Parietal lobe (tissue), 2 donors: ENCODE measurements at places on chromosomes 16 and 17. TPM values are rescaled to one million over a fixed set of nuclear protein-coding genes. Genes with fewer than 3 reads are reported as not detected.

Gene MOSMO
- 47.9 TPM for total RNA-seq

Gene TIMP2
- 56.0 TPM for total RNA-seq

Gene TCF25
- total RNA-seq, result 186 TPM

Gene MT3
- 5.6 TPM for total RNA-seq

Gene GHDC
- total RNA-seq, result 6.9 TPM

Gene CD300H
- not detected for total RNA-seq

Gene MYO18A
- total RNA-seq, result 113 TPM

Gene PDILT
- not detected for total RNA-seq

Gene LPO
- total RNA-seq, result not detected

Gene SMPD3
- 107 TPM for total RNA-seq

Gene KCNJ2
- 8.5 TPM for total RNA-seq

Gene TBC1D3C
- total RNA-seq, result 1.9 TPM

Gene SPATA2L
- total RNA-seq, result 16.3 TPM

Gene OTOP2
- total RNA-seq, result not detected

Gene GRIN2A
- 18.5 TPM for total RNA-seq
